ENCODE measurements at places on chromosomes 13 and 19.

DNA sequence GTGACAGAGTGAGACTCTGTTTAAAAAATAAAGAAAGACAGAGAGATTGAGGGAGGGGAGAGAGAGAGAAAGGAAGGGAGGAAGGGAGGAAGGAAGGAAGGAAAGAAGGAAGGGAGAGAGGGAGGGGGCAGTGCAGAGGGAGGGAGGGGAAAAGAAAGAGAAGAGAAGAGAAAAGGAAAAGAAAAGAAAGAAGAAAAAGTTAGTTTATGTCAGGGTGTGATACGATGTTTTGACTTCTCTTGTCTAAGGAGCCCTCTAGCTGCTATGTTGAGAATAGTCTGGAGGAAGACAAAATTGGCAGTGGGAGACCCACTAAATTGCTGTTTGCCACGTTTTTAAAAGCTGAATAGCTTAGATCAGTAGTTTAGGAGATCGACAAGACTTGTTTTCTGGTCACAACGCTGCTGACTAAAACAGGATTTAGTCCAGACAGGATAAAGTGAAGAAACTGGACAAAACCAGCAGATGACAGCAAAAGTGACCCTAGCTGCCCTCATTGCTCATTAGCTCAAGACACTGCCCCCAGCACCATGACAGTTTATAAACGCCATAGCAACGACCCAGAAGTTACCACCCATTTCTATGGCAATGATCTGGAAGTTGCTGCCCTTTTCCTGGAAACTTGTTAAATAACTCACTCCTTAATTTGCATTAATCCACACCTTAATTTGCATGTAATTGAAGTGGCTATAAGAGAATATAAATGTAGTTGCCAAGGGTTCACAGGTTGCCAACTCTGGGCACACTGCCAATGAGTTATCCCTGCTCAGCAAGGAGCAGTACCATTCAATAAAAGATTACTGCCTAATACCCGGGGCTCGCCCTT, 11.1 kb downstream of the TEX101 start:
- peak; percentile 36 for DNase-seq

DNA sequence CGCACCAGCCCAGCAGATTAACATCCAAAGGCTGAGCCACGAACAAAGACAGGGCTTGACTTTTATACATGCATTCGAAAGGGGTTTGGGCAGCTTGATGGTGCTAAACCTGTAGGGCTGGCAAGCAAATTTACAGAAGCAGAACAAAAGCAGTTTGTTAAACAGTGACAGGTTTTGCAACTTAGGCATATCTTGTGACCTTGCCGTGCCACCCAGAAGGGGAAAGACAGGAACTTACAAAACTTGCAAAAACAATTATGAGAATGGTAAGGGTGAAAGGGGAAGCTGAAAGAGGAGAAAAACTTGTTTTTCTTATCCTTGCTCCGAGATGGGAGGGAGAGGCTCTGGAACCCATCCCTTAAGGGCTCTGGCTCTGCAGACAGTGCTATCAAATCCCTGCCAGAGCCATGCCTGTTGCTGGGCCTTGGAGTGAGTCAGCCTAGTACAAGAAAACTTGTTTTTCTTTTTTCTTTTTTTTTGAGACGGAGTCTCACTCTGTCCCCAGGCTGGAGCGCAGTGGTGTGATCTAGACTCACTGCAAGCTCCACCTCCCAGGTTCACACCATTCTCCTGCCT, 1325.2 kb upstream of the PRR20A start:
- DNase-seq: peak; percentile 3

DNA sequence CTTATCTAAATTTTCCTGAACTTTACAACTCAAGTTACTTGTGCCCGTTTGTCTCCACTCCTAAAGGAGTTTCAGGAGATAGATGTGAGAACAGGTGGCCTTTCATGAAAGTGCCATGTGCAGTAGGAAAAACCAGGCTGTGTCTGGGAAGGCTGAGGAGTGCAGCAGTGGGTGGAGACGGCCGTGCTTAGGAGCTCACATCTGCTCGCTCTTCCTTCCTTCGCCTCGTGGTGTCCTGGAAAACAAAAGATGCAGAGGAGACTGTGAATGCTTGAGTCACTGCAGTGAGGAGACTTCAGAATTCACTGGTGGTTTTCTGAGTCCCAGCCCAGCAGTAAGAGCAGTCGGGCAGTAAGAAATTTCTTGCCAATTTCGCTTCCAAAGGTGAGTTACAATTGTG, 138.4 kb upstream of the RNF113B start:
- DNase-seq: no peak

DNA sequence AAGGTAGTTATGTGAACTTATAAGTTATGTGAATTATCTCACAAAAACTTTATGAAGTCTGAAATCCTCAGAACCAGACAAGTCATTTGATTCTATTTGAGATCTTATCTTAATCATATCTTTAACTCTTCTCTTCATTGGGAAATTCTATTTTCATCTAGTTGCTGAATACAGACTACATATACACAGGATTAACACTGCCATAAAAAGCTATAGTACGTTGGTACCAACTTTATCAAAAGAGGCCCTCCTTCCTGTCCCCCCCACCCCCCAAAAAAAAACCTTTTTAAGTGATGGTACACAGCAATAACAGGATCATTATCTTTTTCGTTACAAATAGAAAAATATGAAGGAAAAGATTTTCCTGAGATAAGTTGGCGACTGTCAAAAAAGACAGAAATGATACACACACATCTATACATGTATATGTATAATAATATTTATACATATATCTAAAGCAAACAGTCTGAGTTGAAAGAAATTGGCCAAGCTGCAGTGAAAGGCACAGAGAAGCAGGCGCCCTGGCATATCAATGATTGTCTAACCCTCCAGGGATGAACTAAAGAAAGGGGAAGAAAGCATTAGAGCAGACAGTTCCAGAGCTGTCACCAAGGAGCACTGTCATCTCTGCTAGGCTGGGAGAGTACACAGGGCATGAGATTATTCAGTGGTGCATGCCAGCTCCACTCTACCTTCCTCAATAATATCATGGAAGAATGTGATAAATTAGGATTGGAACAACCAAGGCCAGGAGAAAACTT, 116.7 kb downstream of the KLF12 start:
- DNase-seq: no peak

- no peak for DNase-seq
Observed at GRCh38 chr13:86445672-86446071, 646.5 kb upstream of the SLITRK6 start.
